ENCODE measurements at places on chromosomes 3 and 15.

DNA sequence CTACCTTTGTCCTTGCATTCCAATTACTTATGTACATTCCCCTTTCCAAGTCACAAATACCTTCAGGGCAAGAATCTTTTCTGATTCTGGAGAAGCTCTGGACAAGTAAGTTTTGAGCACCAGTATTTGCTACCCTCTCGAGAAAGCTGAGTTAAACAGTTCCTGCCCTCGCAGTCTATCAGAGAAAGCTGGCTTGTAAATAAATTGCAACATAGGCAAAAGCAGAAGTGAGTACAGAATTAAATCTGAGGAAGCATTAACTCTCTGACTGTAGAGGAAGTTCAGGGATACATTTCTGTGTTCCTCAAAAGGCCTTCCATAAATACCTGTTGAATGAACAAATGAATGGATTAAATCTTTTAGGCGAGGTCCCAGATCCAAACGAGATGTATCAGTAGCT lies 1.2 kb downstream of the OSBPL11 start:
- no peak for DNase-seq

DNA sequence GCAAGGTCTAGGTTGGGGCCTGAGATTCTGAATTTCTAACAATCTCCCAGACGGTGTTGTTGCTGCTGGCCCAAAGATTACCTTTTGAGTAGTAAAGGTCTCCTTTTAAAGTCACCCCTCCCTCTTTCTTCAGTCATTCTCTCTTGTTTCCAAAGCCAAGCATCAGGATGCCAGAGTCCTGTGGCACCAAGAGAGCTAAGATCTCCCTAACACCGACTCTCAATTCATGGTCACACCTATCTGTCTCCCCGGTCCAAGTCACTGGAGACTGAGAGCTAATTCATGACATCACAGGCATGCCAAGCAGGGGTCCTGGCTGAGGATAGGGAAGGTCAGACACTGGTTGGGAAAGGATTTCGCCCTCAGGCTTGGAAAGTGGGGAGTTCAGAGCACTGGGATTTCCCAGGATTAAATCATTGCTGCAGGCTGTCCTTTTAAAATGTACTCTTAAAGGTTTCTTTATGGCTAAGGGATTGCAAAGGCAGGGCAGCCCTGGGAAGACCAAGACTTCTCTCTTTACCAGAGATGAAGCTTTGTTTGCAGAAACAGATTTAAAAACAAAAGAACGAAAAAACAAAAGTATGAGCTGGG lies 7.3 kb downstream of the SHOX2 start:
- DNase-seq = no peak

- DNase-seq = no peak
Observed at GRCh38 chr3:37987315-37987697, 3.3 kb upstream of the VILL start.

GRCh38 chr15:67195305-67195704 lies 59.2 kb downstream of the AAGAB start:
- DNase-seq = peak; percentile 45

GRCh38 chr3:167876620-167877281 lies 141.2 kb downstream of the SERPINI1 start:
- DNase-seq = no peak

DNA sequence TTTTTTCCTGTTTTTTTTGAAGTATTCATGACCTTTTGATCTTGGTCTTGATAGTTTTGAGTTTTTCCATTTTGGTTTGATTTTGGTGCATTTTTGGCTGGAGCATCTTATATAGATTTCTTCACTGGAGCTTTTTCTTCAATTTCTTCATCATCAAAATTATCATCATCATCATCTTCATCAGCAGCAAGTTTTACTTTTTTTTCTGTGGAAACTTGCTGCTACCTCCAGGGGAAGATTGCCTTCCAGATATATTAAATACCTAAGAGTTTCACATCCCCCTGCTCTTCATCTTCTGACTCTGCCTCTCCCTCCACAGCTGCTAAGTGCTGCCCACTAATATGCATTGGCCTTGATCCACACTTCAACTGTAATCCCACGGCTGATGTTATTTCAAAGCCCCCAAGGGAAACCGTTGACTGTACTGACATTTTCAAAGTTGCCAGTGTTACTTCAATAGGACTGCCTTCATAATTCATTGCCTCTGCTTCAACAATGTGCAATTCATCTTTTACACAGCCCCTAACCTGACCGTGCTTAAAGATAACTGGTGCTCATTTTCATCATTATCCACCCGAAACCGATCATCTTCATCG lies 151.7 kb downstream of the NR1D2 start:
- DNase-seq = peak; percentile 64

DNA sequence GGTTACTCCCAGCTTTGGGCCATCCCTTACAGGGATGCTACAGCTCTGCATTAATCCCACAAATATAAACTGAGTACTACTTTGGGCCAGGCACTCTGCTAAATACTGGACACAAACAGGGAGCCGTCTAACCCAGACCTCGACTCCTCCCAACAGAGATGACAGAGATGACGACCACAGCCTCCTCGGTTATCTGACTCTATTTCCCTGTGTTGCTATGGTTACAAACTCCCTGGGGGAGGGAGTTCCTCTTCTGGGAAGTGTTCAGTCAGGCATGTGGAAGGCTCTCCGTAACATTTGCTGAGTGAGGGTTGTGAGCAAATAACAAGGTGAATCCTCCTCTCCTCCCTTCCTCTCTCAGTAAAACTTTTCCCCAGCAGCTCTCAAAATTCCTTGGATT lies 6.7 kb upstream of the CMTM7 start:
- no peak for DNase-seq

DNA sequence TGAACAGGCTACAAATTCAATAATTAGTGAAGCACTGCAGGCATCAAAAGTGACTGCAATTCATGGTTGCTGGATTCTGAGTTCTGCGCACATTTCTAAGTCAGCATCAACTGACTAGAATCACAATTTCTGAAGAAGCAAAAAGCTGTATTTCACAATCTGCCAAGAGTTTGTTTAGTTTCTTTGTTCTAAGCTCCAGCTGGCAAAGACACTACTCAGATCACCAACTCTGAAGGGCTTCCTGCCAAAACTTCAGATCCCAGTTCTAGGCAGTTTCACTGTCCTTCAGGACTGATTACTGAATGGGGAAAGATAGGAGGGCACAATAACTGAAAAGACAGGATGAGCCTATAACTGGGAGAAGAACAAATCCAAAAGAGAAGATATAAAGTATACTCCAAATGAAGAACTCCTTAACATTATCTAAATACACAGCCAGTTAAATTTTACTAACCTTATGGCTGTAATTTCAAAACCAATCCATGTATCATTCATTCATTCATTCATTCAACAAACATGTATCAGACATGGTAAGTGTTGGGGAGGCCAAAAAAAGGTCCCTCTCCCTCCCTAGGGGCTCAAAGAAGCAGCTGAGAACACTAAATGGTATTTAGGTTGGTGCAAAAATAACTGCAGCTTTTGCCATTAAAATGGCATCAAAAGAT lies 17.1 kb downstream of the TJP1 start:
- DNase-seq = no peak

- no peak for DNase-seq
Observed at GRCh38 chr3:193598202-193598601, 5.2 kb downstream of the OPA1 start.

DNA sequence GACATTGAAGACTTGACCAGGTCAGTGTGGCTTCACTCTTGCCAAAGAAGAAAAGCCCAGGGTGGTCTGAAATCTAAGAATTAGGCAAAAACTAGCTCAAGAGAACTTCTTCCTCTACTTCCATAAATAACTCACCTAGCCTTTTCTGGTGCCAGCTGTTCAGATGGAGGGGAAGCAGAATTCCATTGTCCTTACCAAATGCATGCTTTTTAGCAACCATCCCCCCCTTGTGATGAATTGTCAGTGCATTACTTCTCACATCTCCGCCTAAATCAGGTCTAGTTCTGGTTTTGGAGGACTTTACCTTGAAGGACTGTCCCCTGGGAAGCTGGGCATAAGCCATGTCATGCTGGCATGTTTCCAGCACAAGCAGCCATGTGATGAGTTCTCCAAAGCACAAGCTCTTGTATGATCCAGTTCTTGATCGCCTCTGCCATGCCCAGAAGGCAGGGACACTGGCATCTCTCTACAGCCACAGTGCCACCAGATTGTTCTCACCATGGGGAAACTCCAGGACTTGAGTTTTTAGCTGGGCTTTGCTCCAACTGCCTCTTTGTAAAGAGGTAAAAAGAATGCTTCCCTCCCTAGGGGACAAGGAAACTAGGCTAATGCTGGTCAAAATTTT lies 96.4 kb upstream of the IL12A start:
- DNase-seq = no peak

GRCh38 chr3:14441240-14441919 lies 39.0 kb downstream of the SLC6A6 start:
- DNase-seq = no peak
